NCI-H1092 treated with DMSO at 0.1 percent for 48 hours (cell line): ENCODE measurements at places on chromosomes 7 and 10.

DNA sequence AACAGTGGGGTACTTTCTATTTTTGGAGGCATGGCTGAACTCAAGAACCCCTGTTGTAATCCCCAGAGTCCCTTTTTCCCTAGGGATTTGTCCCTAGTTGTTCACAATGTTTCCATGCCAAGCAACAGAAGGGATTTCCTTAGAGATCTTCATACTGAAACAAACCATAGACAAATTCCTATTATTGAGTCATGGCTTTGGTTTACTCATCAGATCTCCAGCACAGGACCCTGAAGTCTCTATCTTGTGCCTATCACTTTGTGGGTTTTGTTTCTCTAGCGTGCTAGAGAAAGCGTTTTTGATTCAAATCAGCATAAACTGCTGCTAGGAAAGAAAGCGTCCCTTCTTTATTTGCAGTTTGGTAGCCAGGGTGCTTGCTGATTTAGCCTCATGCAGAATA, 165.0 kb downstream of the BAMBI start:
- no peak for DNase-seq

DNA sequence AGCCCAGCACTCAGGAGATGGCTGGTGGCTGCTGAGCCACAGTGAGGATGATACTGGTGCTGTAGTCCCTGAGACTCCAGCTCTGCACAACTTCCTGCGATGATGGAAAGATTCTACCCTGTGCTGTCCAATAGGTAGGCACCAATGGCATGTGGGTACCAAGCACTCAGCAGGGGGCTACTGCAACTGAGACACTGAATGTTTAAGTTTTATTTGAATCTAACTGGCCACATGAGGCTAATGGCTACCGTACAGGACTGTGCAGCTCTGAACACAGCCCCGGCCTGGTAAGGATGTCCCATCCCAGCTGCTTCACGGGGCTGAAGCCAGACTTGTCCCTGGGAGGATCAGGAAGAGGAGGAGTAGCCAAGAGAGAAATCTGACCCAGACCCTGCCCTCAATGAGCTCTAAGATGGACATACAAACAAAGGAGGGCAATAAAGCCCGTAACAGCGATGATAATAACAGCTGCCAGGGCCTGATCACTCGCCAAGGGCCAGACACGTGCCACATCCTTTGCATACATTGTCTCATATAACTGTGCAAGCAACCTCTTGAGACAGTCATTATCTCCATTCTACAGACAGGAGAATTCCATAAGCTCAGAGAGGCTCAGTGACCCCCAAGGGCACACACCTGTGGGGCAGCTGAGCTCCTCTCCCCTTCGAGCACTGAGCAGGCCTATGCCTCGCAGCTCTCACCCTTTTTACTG, 3.8 kb downstream of the GPRIN2 start:
- peak; percentile 44 for DNase-seq

- no peak for DNase-seq
These were observed 17.9 kb downstream of the ZC3HAV1 start for GRCh38 chr7:139091677-139091996.

DNA sequence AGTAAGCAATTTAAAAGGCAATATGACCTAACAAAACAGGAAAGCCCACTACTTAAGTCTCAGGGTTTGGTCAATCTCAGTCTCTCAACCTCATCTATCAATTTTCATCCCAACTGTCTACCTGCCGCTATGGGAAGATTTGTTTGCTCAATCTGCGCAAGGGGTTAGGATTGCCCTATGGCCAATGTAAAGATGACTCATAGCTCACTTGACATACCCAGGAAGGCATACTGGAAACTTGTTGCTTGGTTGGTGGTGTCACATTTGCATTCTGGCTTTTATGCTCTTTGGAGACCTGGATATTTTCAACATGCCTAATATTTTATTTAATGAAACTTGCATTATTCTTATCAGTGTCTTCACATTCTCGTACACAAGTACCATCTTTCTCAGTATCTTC, 78.1 kb upstream of the TMEM196 start:
- no peak for DNase-seq

DNA sequence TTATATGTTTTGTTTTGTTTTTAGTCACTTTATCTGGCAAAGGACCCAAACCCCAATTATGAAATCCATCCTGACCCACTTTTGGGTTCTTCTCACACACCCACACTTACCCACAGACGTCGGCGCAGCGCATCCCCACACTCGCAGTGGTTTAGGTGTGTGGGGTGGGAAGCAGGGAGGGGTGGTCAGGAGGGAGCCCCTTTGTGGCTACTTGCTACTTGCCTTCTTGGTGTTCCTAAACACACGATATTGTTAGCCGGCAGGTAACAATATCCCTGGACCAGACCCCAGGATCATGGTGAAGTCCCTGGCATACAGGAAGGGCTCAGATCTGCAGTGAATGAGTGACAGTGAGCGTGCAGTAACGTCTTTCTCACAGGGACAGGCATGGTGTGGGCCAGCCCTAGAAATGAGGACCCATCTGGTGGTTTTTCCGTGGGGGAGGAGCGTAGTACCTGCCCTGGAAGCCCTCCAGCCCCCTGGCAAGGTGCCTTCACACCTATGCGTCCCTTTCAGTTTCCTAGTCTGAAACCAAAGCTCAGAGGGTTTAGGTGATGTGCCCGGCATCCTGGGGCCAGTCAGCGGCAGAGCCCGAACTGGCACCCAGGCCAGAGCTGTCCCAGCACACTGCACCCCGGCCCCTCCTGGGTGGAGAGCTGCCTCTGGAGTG, 4.4 kb downstream of the SPOCK2 start:
- DNase-seq: no peak

DNA sequence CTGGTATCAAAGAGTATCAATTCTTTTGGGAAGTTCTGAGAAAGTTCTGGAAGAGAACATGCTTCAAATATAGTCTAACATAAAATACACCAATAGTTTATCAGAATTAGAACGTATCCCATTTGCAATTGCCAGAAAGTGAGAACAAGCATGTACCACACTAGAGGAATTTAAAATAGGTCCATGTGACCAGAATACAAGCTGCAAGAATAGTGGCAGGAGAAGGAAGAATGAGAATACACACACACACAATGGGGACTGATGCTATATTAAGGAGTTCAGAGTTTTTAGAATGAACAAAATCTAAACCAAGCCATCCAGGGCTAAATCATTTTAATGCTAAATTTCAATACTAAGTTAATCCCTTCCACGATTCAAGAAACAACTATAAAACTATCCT, 99.1 kb upstream of the TMEM168 start:
- DNase-seq: no peak

DNA sequence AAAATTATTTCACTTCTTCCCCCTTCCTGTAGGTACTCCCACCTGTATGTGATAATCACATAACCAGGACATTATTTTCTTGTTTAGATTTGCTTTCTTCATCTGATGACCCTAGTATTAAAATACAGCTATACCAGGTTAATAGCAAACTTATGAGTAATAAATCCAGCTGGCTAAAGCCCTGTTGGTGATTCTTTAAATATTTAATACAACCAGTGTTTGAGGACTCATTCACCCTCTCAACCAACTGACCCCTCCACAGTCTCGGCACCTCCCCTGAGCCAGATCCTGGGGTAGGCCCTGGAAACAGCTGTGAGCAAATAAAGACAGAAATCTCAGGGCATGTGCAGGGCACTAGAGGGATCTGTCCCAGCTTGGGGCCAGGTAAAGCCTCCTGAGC, 58.5 kb downstream of the BLNK start:
- DNase-seq: no peak

- DNase-seq: no peak
These were observed 49.3 kb downstream of the PNLIPRP2 start for GRCh38 chr10:116669832-116670644.

GRCh38 chr7:99446096-99446495, 7.4 kb downstream of the CPSF4 start:
- DNase-seq: no peak

DNA sequence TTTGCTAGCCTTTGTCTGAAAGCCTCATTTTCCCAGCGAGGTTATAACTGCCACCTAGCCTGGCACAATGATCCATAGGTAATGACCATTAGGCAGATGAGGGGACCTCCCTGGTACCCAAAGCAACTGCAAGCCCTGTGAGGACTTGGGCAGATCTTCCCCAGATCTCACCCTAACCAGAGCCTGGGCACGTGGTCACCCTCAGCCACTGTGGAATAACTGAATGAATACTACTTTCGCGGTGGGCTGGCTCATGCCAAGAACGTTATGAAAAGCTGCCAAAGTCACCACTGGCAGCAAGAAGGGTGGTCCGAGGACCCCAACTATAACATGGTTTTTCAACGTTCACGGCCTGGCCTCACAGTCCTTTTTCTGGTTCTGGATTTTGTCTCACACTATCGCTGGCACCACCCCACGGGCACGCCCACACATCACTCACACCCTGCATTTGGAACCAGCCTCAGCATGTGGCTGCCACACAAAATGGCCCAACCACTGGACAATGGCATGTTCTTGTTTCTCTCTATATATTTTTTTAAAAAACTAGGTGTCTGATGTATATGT, 3.4 kb downstream of the PRKAG2 start:
- no peak for DNase-seq

GRCh38 chr10:7153750-7154149, 257.1 kb downstream of the SFMBT2 start:
- no peak for DNase-seq

- no peak for DNase-seq
These were observed 71.6 kb downstream of the CCDC71L start for GRCh38 chr7:106589198-106589879.

GRCh38 chr10:75111907-75112679, 637 bp downstream of the SAMD8 start:
- peak; percentile 30 for DNase-seq

- no peak for DNase-seq
These were observed 104.0 kb upstream of the PRR15 start for GRCh38 chr7:29459589-29459988.

DNA sequence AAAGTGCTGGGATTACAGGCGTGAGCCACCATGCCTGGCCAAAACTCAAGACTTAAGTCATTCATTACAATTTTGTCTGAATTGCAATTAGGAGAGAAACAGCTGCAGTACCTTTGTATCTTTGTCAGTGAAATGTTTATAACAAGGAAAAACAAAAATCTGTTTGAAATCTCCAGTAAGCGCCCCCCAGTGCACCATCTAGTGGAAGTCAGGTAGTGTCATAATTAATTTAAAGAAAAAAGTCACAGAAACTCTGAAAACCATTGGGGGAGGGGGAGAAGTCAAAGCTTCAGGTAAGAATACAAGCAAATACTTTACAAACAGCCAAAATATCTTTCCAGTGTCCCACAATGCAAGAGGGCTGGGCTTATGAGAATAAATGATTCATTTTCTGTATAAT, 2.8 kb downstream of the MPP7 start:
- no peak for DNase-seq

DNA sequence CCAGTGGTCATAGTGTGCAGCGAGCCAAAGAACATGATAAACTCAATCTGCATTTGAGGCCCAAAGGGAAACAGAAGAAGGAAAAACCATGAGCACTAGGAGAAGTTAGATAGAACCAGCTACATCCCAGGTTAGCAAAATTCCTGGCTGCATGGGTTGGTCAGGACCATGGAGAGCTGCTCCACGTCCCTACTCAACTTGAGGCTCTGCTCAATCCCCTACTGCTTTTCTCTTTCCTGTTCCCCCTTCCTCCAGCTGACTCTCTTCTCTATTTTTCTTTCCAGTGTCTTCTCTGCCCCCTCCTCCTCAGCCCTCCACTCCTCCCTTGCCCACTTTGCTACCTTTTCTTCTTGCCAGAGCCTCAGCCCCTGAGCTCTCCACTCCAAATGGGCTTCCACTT, 21.9 kb upstream of the VSIR start:
- no peak for DNase-seq

GRCh38 chr7:4399121-4399520, 283.0 kb upstream of the FOXK1 start:
- DNase-seq: no peak

- no peak for DNase-seq
These were observed 35.9 kb downstream of the HIPK2 start for GRCh38 chr7:139741789-139742344.

DNA sequence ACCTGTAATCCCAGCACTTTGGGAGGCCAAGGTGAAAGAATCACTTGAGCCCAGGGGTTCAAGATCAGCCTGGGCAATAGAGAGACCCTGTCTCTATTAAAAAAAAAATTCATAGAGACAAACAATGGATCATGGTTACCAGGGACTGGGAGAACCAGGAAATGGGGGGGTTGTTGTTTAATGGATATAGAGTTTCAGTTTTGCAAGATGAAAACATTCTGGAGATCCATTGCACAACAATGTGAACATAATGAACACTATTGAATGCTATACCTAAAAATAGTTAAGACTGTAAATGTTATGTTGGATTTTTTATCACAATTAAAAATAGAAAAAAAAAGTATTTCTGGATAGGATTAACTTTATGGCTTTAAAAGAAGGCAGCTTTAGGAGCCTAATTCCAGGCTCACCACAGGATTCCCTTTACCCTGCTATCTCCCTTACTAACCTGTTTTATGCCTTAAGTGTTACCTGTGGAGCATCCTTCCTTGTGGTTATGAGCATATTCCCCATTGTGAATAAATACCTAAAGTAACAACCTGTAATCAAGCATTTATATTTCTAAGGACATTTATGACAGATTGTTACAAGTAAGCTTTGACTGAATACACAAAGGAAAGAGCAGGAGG, 45.1 kb upstream of the SGCE start:
- no peak for DNase-seq
